ENCODE measurements at places on chromosomes 11 and 22.

DNA sequence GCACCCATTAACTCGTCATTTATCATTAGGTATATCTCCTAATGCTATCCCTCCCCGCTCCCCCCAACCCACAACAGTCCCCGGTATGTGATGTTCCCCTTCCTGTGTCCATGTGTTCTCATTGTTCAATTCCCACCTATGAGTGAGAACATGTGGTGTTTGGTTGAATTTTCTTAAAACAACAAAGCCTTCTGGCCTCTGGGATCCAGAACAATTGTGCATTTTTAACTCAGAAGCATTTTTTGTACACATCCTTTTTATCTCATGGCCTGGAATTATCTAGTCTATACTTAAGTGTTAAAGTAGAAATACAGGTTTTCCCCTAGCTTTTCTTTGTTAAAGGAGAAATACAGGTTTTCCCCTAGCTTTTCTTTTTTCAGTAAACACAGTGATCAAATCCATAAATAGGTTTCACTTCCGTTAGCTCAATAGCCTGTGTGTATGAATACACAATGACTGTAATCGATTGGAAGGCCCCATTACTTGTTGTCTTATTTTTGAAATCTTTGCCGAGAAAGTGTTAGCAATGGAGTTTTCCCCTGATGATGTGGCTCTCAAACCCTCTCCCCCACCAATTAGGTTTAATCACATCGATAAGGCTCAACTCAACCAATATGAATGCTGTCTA, 125.6 kb upstream of the PITPNB start:
- no peak for DNase-seq

GRCh38 chr11:8268530-8269400, 5.1 kb upstream of the LMO1 start:
- DNase-seq: no peak

- DNase-seq: no peak
Observed at GRCh38 chr11:111605681-111606080, 3.4 kb downstream of the SIK2 start.

GRCh38 chr11:16047073-16047472, 309.3 kb downstream of the SOX6 start:
- DNase-seq: no peak

DNA sequence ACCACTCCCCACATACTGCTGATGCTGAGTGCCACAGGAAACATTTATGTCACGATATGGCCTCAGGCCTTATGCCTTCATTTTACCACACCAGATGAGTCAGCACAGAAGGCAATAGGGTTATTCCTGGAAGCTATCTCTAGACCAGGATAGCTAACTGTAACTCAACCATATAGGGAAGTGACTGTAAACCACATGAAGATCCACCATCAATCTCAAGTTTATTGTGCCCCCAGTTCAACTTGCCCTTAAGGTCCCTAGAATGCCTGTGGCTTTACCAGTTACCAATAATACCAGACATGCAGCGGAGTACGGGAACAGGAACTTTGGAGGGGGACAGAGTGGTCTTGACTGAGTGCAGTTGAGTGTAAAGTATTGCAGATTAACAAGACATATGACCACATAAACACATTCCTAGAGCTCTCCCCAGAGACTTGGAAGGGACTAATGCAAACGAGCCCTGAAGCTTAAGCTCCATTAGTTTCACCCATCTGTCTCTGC, 180.9 kb downstream of the KIF18A start:
- DNase-seq: no peak

- DNase-seq: no peak
Observed at GRCh38 chr11:62958547-62959421, 26.0 kb downstream of the SLC22A6 start.

- no peak for DNase-seq
Observed at GRCh38 chr11:116601814-116602636, 170.8 kb downstream of the BUD13 start.

- DNase-seq: peak; percentile 49
Observed at GRCh38 chr11:121352251-121352891, 59.8 kb downstream of the SC5D start.

- no peak for DNase-seq
Observed at GRCh38 chr11:26593691-26594090, 21.6 kb upstream of the MUC15 start.

DNA sequence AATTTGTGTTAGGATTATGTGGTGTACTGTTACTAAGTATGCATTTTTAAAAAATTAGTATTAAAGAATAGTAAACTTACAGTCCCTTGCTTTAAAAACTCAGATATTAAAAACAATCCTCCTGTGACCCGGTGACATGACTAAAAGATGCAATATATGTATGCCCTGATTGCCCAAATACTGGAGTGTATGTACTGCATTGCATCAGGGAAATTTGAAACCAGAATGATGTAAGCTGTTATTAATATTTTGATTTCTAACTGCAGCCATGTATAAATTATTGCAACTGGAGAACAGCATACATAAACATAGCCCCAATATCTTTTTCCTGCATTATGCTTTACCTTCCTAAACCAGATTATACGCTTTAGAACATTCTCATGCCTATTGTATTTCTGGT, 3.7 kb upstream of the HSPA8 start:
- DNase-seq: no peak

DNA sequence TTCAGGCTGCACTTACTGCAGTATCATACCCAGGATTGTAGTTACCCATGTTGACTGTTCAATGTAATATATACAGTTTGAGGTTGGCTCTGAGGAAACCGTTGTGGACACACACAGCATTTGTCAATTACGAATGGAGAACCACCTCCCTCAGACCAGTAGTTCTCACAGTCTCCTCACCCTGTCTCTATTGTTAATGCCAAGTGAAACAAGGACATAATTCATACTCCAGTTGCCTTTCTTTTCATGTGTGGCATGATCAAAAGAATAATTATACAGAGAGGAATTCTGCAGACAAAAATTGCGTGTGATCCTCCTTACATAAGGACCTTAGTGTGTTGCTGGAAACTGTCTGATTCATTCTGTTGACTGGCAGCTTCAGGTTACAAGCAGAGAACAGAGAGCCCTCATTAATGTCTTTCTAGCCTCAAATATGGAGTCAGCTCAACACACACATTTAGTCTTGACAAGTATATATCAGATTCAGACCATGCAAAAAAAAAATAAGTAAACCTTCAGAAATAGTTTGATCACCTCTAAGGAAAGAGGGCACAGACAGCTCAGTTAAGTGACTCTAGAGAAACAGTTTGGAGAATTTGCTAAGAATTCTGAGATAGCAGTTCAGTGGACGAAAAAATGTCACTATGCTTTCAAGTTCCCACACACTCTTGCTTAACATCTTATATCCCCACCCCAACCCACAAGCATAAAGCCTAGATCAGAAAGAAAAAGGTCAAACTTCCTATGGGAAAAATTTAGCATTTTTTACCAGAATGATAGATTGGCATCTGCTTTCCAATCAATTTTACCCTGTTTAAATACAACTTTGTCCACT, 96.1 kb downstream of the MAML2 start:
- DNase-seq: no peak

DNA sequence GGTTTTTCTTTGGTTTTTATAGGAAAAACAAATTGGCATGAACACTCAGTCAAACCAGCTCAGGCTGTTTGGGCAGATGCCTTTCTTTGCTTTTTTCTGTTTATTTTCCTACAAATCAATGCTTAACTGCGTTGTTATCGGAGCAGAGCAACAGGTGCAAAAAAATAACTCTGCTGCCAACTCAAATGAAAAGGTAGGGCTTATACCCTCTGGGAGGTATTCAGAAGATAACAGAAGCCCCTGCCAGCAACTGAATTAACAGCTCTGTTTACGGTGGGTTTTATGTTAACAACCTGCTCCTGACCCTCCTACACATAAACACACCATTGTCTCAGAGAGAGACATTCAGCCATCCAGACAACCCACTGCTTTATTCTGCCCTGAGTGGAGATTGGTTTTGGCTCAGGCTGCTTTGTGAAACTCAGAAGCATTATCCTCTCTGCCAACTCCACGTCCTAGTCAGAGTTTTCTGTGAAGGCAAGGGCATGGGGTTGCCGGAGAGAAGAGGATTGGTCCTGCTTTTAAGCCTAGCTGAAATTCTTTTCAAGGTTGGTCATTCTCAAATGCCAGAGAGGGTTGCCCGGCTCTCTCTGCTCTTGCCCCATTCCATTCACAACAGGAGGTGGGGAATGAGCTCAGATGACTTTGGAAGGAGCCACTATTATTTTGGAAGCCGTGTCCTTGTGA, 11.4 kb downstream of the EHF start:
- no peak for DNase-seq

DNA sequence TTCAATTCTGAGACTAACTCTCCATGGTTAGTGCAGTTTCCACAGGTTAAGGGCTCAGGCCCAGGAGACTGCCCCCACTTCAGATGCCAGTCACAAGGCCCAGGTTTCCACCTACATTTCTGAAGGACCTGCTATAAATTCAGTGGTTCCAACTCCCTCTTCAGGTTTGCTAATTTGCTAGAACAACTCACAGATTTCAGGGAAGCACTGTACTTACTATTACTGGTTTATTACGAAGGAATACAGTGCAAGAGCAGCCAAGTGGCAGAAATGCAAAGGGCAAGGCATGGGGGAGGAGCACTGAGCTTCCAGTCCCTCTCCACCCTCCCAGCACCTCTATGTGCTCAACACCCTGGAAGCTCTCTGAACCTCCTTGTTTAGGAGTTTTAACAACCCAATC, 39.3 kb upstream of the SPON1 start:
- no peak for DNase-seq

GRCh38 chr22:50085211-50085972, at the start of gene MLC1:
Gene MLC1, minus strand, starts transcription at chr22:50085426. Its CDS starts 524 bp downstream, at chr22:50084902.
- DNase-seq: no peak

- DNase-seq: no peak
Observed at GRCh38 chr11:15473954-15474837, 359.5 kb downstream of the INSC start.

GRCh38 chr11:43852057-43852636, 28.5 kb upstream of the ALKBH3 start:
- DNase-seq: peak; percentile 41

DNA sequence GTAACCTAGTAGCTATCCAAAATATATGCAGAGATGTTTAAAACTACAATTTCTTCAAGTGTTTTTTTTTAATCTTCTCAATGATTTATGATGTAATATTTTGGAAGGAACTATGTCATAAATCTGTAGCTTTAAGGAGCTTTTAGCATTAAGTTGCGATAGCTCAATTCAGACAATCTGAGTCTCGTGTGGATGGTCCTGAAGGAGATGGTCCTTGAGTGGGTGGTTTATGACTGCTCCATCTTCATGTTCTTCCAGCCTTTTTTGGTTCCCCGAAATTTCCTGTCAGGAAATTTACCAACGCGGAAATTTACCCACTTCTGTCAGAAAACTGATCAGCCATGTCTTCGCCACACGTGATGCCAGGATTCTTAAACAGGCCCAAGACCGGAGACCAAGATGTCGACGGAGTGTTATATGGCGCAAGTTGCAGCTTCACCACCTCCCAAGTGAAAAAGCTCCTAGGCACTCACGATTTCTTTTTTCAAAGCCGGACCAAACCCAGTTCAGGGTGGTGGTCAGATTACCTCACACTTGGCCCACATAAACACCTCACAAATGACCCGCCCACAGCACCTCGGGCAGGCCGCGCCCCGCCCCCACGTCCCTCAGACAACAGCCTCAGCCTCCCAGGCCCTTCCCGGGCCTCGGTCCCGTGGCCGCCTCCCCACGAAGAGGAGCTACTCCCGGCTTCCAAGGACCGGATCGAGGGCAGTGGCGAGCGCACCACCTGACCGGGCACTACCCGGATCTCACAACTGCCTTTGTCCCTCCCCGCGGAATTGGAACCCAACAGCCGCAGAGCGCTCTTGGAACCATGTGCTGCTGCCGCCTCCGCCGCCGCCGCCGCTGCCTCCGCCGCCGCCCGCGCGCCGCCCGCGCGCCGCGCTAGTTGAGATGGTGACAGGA, at the start of gene MORC2:
Gene MORC2 (minus strand): TSS at position 760 of the 909 bp plus-strand sequence. CDS start 885 bp downstream, outside the sequence.
- no peak for DNase-seq

DNA sequence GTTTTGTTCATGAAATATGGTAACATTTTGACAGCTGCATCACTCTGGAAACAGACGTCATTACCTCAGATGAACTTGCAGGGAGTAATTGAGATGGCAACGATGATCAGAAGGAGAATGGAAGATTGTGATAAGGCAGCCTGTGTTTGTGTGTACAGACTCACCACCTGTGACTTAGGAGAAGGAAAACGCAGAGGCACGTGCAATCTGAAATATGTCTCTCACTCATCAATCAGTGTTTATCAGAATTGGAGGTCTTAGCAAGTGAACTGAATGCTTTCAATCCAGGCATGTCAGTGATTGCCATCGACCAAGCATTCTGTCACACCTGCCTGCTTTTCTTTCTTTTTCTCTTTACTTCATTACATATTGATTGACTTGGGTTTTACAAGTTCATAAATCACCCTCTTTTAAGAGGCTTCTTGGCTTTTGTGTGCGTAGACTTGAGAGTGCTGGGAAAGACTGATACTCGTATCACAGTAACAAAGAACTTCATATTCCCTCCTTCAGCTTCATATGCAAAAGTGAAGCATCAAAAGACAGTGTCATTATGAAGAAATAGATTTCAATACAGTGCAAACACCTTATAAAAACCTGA, 24.6 kb downstream of the FAT3 start:
- DNase-seq: no peak

GRCh38 chr11:65189191-65189590, 7.5 kb downstream of the CAPN1 start:
- DNase-seq: no peak

- DNase-seq: peak; percentile 4
Observed at GRCh38 chr11:76318744-76319384, 62.1 kb downstream of the THAP12 start.

GRCh38 chr11:9232482-9232881, 32.7 kb downstream of the DENND5A start:
- no peak for DNase-seq

GRCh38 chr22:42353883-42354727, 78.1 kb downstream of the NFAM1 start:
- DNase-seq: no peak

DNA sequence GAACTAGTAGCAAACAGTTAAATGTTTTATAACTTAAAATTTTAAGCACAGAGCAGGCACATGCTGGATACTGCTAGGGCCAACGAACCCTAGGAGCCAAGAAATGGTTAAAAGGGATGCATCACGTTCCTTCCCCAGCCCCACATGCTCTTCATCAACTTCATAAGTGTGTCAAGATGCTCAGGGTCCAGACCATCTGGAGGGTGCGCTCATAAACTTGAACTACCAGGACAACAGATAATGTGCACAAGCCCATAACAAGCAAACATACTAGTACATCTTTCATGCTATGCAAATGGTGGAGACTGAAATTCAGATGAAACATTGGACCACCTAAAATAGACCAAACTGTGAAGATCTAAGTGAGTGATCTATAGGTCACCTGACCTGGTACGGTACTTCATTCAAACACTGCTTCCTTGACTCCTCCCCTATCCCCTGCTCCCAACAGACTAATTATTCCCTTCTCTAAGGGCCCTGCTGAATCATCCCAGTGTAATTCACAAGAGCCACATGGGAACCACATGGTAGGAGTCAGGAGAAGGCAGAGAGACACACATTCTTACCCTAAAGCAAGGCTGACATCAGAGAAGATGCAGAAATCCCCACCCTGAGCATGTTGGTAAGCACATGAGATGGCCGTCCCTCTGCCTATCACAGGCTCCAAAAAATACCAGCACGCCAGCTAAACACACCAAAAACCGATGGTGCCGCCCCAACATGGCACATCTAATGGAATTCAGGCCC, 83.9 kb downstream of the ETS1 start:
- DNase-seq: no peak

Data from hypothalamus (tissue), 51 donors.